Heart right ventricle (tissue), 16 donors: ENCODE measurements at places on chromosomes 6 and 20.

DNA sequence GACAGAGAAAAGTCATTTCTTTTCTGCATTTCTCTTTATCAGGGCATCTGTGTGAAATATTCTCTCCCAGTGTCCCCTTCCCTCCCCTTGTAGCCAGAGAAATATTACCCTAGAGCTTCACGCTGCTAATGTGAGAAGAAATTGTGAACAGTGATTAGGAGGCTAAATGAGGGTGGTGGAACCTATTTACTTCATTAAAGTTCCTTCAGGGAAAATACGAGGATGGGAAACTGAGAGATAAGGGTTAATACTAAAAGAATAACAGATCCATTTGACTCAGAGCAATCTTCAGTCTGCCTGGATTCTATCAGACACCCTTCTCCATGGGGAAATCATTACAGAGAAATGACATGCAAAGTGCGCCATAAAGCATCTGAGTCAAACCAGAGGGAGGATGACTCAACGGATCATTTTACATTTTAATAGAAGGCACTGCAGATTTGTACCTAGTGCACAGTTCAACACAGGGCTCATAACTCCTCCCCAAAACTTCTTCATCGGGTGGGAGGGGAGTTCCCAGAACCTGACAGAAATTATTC is 131.3 kb downstream of the GJA10 start:
- no peak for DNase-seq
- no peak overlapping the region for H3K4me3 ChIP-seq
- H3K36me3 ChIP-seq, result no peaks in the 10 kb centered on the region
- no peak overlapping the region for H3K27ac ChIP-seq
- H3K27me3 ChIP-seq, result no peaks in the 10 kb centered on the region

GRCh38 chr6:97473979-97474378 is 191.0 kb upstream of the MMS22L start:
- no peak for DNase-seq
- H3K4me3 ChIP-seq, result no peak overlapping the region
- H3K27ac ChIP-seq, result no peak overlapping the region
- no peaks in the 10 kb centered on the region for H3K4me1 ChIP-seq

DNA sequence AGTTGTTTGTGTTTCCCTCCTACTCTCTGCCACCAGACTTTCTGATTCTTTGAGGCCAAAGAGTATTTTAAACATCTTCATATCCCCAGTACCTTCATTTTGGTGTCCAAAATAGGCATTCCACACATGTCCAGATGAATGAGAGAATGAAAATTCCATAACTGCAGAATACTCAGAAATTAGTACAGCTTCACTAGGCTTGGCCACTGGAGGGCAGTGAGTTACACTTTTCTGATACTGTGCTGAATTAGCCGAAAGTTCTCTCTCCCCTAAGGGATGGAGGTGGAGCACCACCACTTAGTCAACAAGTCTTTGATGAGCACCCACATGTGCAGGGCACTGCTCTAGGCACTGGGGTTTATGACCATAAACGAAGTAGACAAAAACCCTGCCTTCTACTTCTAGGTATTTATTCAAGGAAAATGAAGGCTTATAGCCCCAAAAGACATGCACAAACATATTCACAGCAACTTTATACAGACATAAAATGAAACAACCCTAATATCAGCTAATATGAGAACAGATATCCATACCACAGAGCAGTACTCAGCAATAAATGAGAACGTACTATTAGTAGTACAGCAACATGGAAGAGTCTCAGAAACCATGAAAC is 46.1 kb upstream of the TMEM217 start:
- DNase-seq, result no peak
- no peaks in the 10 kb centered on the region for H3K27me3 ChIP-seq
- no peaks in the 10 kb centered on the region for H3K36me3 ChIP-seq
- H3K4me1 ChIP-seq, result peaks cover 12% of the 10 kb centered on the region
- no peak overlapping the region for H3K27ac ChIP-seq
- H3K4me3 ChIP-seq, result no peak overlapping the region

GRCh38 chr6:2848851-2849250 is 7.2 kb upstream of the SERPINB1 start:
- no peak overlapping the region for H3K4me3 ChIP-seq
- H3K4me1 ChIP-seq, result peaks cover 16% of the 10 kb centered on the region
- DNase-seq, result no peak
- H3K27me3 ChIP-seq, result no peaks in the 10 kb centered on the region
- no peak overlapping the region for H3K27ac ChIP-seq
- H3K36me3 ChIP-seq, result no peaks in the 10 kb centered on the region

GRCh38 chr6:13638626-13639025 is 23.5 kb downstream of the NOL7 start:
- no peaks in the 10 kb centered on the region for H3K27me3 ChIP-seq
- H3K4me3 ChIP-seq, result no peak overlapping the region
- H3K36me3 ChIP-seq, result peaks cover 18% of the 10 kb centered on the region
- peaks cover 3% of the 10 kb centered on the region for H3K4me1 ChIP-seq
- H3K27ac ChIP-seq, result no peak overlapping the region
